H1 (cell line): ENCODE measurements at places on chromosomes 4 and X. TPM values are rescaled to one million over a fixed set of nuclear protein-coding genes. Genes with fewer than 3 reads are reported as not detected.

IL1RAPL2 gene
- 1.1 and 1.3 TPM in 2 replicates for total RNA-seq

HSFX4 gene
- not detected in 2 replicates for total RNA-seq

NALF2 gene
- total RNA-seq, result 15.6 and 16.1 TPM in 2 replicates

NRK gene
- 7.0 and 8.3 TPM in 2 replicates for total RNA-seq

IBSP gene
- 0.21 TPM in 1 of 2 replicates, not detected in the other for total RNA-seq

BMPR1B gene
- total RNA-seq, result 0.61 and 1.1 TPM in 2 replicates

ARHGAP6 gene
- total RNA-seq, result 0.63 and 0.82 TPM in 2 replicates

XPNPEP2 gene
- 0.25 TPM in 1 of 2 replicates, not detected in the other for total RNA-seq

SPIN4 gene
- 11.8 and 12.2 TPM in 2 replicates for total RNA-seq

TEX13B gene
- 0.32 TPM in 1 of 2 replicates, not detected in the other for total RNA-seq

SLC25A5 gene
- total RNA-seq, result 512 and 520 TPM in 2 replicates

ADGRG4 gene
- not detected in 2 replicates for total RNA-seq

CCSER1 gene
- 0.84 and 0.90 TPM in 2 replicates for total RNA-seq

FATE1 gene
- not detected in 2 replicates for total RNA-seq

FREM3 gene
- total RNA-seq, result 0.11 TPM in 1 of 2 replicates, not detected in the other

GLRB gene
- 0.54 and 1.1 TPM in 2 replicates for total RNA-seq

RBM47 gene
- 73.1 and 78.9 TPM in 2 replicates for total RNA-seq

FGB gene
- total RNA-seq, result not detected in 2 replicates

TMEM47 gene
- 27.3 and 28.5 TPM in 2 replicates for total RNA-seq

RCHY1 gene
- 39.8 and 44.0 TPM in 2 replicates for total RNA-seq

MTCP1 gene
- 12.3 and 18.3 TPM in 2 replicates for total RNA-seq

FAM114A1 gene
- total RNA-seq, result 11.5 and 12.0 TPM in 2 replicates

TMSB15A gene
- total RNA-seq, result 84.1 and 87.6 TPM in 2 replicates

USP17L5 gene
- total RNA-seq, result not detected in 2 replicates

RP2 gene
- total RNA-seq, result 6.1 and 6.9 TPM in 2 replicates

MAGIX gene
- total RNA-seq, result 0.37 and 0.46 TPM in 2 replicates

COL4A6 gene
- total RNA-seq, result 10.4 and 11.8 TPM in 2 replicates

UGT2B10 gene
- not detected in 2 replicates for total RNA-seq

SMIM31 gene
- not detected in 2 replicates for total RNA-seq

CABS1 gene
- not detected in 2 replicates for total RNA-seq

SSX4B gene
- total RNA-seq, result 0.32 TPM in 1 of 2 replicates, not detected in the other
